CD4-positive, alpha-beta T cell treated with Interleukin-1 beta for 1 hour (primary cell): ENCODE measurements at places on chromosomes 12 and 14.

DNA sequence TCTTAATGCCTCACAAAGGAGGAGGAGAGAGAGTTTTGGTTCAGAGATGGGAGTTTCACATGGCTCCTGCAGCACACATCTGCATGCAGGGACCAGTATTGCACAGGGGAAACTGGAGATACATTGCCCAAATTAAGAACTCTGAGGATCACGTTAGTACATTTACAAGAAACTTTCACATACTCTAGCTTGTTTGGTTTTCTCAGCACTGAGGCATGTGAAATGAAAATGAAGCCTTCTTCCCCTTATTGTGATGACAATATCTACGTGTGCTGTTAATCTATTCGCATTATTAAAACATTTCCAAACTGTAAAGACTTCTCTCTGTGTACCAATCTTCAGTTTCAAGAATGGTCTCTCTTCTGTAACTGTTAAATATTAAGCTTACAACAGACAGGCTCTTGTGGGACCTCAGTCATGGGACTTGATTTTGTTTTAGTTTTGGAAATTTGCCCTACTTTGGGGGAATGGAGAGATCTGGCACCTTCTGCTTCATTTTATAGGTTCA lies 124.7 kb downstream of the DAAM1 start:
- no peak for DNase-seq

DNA sequence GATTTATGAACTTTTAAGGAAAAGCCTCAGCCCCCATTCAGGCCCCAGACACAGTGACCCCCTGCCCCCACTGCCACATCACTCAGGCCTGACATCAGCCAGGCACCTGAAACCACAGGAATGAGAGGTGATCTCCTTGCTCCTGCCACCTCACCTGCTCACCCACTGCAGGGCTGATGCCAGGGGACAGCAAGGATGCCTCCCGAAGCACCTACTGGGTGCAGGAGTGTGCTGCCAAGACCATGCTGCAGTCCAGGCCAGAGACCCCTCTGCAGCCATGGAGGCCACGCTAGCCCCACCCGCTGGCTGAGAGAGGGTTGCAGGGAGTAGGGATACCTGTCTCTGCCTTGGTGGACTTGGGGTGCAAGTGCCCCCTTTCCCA lies 18.6 kb upstream of the KRT7 start:
- DNase-seq: no peak

- no peak for DNase-seq
Measured at GRCh38 chr14:79583738-79584408, 627.4 kb downstream of the DIO2 start.

DNA sequence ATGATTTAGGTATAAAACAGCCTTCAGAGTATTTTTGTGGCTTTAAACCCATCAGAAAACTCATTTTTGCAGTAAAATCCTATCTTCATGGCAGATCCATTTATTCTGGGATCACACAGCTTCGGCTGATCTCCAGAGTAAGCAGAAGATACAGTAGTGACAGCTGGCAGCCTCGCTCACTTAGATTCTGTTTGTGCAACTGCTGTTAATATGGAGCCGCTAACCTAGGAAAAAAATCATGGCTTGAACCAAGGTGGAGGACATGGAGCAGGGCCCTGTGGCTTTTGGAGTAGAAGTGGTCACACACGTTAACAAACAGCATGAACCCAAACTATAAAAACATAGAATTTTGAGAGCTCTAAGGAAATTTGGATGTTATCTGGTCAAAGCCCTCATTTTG lies 137.2 kb upstream of the ARHGAP5 start:
- DNase-seq: no peak

- no peak for DNase-seq
Measured at GRCh38 chr12:98106031-98106683, 409.2 kb upstream of the TMPO start.

- no peak for DNase-seq
Measured at GRCh38 chr12:27651201-27651600, 45.0 kb upstream of the REP15 start.

DNA sequence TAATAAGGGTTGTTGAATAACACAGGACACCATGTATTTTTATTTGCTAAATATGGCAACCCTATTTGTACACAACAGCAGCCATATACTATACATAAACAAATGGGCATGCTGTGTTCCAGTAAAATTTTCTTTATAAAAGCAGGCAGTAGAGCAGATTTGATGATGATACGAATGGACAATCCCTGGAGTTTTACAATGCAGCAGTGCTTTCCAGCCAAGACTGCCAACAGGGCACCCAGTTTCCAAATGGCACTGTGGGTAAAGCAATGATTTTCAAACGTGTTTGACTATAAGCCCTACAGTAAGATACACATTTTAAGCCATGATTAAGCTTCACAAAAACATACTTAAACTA lies 282.7 kb downstream of the NUAK1 start:
- no peak for DNase-seq

- peak; percentile 46 for DNase-seq
Measured at GRCh38 chr12:96441816-96442215, 41.6 kb upstream of the CDK17 start.

DNA sequence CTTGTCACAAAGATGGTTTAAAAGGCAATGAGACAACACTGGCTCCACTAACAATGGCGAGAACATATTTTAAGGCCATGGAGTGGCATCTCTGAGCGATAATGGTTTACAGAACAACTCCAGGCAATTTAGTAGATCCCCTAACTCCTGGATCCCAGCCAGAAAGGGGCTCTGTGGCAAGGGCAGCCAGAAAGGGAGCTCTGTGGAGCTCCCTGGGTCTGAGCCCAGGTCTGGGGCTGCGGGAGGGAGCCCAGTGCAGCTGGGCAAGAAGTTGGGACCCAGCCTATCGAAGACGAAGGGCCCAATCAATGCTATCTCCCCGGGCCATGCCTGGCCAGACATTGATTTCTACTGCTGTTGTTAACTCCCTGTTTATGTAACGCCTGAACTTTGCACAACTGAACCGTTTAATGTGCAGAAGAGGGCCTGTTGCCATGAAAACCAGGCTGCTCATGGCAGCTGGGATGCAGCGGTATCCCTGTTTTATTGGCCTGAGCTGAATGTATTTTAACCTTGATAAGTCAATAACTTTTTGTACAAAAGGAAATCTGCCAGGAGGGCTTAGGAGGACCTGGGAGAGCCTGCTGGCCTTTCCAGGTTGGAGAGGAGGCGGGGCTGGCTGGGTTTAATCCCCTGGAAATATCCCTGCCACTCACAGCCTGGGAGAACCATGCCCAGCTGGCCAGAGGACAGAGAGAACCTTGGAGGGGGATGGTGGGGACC lies 6.7 kb upstream of the FAM222A start:
- DNase-seq: no peak
